ENCODE measurements at places on chromosomes 3 and 15.

DNA sequence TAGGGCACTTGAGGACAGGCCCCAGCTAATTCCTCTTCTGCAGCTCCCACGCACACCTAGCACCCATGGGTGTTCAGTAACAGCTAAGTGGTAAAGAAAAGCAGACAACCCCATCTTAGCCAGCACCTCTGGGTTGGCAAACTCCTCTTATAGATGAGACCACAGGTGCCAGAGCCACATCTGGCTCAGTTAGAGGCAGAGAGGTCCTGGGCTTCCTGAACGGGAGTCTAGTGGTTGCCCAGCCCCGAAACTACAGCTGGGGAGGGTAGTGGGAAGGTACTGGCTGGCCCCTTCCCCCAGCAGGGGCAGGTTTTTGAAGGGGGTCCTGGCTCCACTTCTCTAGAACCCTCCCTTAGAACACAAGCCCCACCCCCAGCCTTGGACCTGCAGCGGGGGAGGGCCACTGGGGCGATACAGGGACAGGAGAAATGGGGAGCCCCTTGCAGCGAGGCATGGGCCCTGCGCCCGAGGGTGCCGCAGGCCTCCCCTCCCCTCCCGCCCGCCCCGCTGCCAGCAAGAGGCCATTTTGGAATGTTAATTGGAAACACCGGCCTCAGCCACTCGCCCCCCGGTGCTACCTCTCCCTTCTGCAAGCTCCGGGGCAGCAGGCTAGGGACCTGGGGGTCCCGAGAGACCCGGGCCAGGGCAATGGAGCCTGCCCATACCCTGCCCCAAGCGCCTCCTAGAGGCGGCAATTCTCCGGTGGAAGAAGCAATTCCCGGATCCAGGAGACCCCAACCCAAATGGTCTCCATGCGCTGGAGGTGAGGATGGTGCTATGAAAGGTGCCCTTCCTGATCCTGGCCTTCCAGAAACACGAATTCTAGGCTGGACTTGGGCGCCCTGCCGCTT, 1.5 kb downstream of the DUSP7 start:
- DNase-seq, result no peak

- DNase-seq, result no peak
These were observed 117.5 kb downstream of the PDCD6IP start for GRCh38 chr3:33915796-33916546.

DNA sequence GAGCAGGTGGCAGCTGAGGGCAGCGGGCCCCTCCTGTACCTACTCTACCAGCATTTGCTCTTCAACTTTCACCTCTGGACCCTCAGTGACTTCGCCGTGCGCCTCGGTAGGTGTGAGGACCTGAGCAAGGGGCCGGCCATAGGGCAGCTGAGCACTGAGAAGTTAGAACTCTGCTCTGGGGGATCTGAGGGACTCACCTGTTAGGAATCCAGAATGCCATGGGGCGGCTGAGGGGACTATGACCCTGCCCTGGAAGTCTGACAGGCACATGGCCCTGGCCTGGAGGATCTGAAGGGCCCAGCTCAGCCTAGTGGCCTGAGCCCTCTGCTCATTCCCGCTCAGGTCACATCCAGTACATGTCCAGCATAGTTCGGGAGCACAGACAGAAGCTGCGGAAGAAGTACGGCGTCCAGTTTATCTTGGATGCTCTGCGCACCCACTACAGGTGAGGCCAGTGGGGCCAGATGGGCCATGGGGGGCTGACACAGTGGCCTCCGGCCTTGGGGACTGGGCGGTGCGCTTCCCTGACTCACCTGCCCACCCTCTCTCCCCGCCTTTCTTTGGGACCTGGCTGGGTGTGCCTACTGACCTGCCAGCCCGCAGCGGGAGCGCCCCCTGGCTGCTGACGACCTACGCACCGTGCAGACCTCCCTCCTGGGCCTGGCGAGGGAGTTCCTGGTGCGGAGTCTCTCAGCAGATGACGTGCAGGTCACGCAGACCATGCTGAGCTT, 18.8 kb downstream of the NBEAL2 start:
- peak; percentile 44 for DNase-seq

GRCh38 chr15:77627581-77627980, 5.1 kb downstream of the LINGO1 start:
- DNase-seq, result no peak

DNA sequence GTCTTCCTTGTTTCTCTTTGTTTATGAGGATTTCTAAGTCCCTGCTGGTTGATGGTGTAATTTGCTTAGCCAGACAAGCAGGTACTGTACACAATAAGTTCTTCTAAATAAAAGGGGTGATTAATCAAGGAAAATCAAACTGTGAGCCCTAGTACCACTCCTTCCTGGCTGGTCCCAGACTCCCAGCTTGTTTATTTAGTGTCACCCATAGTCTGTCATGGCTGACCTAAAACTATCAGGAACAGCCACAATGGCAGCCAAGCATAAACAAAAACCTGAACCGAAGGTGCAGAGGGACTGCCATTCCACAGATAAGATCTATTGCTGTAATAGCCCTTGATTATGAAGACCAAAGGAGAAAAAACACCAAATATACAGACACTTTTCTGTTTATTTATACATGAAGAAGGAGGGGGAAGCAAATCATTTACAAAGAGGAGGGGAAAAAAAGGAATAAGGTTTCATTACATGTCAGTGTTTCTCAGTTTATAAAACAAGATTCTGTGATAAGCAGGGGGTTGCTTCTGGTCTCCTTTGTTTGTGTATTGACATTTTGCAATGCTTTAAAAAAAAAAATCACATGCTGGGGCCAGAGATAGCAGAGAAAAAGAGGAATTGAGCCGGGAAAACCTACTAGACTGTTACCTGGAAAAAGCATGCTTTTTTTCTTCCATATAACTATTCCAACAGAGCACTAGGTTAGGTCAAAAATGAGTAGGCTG, 182.4 kb upstream of the DPH6 start:
- no peak for DNase-seq

DNA sequence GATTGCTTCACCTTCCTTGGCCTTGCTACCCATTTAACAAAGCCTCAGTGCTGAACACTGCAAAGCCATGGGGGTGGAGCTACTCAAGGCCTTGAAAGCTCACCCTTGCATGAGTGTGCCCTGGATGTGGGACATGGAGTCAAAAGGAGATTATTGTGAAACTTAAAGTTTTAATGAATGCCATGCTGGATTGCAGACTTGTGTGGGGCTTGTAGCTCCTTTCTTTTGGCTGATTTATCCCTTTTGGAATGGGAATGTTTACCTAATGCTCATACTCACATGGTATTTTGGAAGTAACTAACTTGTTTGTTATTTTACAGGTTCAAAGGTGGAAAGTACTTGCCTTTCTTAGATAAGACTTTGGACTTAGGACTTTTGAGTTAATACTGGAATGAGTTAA, 538.5 kb upstream of the NECTIN3 start:
- DNase-seq, result no peak

Measured in RWPE2 (cell line).